H7 (cell line): ENCODE measurements at places on chromosomes 16 and 17. TPM values are rescaled to one million over a fixed set of nuclear protein-coding genes. Genes with fewer than 3 reads are reported as not detected.

DNA sequence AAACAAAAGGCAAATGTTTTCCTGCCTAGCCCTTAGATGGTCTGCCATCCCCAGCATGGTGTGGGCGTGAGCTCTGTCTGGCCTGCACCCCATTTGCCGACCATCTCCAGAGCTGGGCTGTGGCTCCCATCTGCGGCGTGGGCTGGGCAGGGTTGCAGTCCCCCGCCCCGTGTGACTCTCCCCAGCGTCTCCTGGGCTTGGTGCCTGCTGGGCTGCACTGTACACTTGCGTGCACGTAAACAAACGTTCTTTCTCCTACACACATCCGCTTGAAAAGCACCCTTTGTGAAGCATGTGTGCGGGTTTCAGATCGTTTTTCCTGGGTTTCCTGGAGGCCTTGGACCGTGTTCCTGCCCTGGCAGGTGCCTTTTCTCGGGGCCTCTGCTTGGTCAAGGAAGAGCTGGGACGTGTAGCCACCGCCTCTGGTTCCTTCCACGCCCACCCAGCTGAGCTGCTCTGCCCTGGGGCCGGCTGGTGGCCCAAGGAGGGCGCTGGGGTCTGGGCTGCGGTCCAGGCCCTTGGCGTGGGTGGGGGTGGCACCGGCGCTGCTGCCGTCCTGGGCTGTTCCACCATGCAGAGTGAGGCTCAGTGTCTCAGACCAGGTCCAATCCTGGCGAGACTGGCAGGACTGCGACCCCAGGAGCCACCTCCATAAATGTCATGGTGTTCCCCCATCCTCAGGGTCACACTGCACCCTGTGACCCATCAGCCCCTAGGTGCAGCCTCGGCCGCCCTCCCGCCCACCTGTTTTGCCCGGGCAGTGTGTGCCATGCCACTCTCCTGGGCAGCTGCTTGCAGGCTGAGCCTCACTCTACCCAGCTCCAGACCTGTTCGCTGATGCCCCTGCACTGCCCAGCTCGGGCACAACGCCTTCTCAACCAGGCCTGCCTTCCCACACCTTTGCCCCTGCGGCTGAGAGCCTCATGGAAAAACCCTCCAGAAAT, 9.9 kb upstream of the BAIAP3 start:
- no peak for DNase-seq

DNA sequence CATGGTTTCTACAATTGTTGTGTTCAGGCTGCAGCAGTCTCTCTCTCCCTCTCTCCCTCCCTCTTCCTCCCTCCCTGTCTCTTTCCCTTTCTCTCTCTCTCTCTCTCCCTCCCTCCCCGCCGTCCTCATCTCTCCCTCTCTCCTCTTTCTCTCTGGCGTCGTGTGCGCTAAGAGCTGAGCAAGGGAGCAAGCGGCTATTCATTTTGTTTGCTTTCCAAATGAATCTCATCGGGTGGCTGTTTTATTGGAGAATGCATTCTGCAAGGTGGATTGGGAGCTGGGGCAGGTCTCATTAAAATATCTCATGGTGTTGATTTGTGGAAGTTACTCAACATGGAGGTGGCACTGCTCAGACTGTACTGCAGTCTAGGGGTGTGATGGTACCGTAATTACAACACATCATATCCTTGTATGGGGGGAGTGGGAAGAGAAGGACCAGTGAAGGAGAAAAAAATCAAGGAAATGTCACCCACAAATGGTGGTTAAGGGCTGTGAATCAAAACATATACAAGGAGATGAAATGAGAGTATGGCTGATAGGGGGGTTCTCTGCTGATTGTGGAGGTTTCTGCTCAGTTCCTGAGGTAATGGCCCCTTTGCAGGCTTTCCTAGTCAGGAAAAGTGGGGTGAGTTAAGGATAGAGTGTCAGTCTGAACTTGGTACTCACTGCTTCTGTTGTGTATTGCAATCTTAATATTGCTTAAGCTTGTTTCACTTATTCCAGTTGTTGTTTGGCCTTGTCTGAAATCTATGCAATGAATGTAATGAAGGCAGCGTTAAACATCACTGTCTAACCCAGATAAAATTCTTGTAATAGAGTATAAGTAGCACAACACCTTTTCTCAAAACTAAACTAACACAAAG, 2.7 kb downstream of the MSL1 start:
- peak; percentile 44 for DNase-seq

DNA sequence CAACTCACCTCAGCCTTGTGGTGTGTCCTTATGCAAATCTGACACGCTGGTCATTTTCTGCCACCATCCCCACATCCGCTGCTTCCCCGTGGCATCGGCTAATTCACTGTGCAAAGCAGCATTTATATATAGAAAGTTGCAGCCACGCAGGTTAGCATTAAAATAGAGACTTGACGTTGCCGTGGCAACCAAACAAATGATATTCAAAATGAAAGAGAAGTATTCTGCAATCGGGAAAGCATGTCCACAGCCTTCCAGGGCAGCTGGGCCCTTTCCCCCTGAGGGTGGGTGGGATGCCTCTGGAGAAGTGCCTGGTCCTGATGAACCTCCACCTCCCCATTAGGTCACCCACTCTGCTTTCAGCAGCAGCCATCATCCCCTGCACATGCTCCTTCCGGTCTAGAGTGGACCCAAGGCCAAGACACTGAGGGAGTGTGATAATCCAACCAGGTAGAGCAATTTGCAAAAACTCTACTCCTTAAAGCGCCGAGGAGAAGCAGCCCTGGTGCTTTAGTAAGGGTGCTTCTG, 138.7 kb downstream of the GAS7 start:
- DNase-seq: peak; percentile 47

GRCh38 chr16:70656065-70656711, 9.8 kb downstream of the IL34 start:
- DNase-seq: no peak

DNA sequence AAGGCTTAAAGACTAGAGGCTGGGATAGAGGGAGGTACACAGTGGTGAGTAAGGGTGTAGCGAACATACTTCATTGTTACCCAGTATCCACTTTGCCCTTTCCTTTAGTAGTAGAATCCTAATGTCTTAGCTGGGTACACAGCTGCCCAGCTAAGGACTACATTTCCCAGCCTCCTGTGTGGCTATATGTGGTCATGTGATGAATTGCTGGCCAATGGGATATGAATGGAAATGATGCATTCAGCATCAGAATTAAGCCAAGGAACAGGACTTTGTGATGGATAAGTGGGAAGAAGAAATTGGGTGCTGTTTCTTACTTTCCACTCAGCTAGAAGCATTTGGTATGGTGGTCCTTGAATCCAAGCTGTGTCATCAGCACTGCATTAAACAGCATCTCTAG, 55.9 kb downstream of the FOXL1 start:
- peak; percentile 53 for DNase-seq

DNA sequence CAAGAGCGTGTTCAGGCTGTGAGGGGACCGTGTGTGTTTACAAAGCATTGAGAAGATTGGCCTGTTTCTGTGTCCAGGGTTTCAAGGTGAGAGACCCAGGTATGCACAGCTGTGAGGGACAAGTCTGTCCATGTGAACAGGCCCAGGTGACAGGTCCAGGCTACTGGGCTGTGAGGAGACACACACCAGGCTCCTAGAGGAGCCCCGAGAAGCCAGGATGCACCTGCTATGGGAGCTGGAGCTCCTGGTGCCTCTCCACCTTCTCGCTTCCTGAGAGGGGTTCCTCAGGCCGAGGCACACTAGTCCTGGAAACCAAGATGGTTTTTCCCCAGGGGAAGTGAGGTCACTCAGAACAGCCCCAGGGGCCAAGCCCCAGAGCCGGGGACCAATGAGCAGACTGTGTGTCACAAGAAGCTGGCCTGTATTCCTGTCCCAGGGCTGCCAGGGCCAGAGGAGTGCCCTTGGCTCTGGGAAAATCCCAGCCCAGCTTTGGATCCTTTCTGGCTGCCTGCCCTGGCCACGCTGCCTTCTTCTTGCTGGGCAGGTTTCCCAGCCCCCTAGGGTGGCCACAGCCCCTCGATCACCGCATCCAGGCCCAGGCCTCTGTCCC, 153.4 kb upstream of the PLCG2 start:
- DNase-seq: no peak

DNA sequence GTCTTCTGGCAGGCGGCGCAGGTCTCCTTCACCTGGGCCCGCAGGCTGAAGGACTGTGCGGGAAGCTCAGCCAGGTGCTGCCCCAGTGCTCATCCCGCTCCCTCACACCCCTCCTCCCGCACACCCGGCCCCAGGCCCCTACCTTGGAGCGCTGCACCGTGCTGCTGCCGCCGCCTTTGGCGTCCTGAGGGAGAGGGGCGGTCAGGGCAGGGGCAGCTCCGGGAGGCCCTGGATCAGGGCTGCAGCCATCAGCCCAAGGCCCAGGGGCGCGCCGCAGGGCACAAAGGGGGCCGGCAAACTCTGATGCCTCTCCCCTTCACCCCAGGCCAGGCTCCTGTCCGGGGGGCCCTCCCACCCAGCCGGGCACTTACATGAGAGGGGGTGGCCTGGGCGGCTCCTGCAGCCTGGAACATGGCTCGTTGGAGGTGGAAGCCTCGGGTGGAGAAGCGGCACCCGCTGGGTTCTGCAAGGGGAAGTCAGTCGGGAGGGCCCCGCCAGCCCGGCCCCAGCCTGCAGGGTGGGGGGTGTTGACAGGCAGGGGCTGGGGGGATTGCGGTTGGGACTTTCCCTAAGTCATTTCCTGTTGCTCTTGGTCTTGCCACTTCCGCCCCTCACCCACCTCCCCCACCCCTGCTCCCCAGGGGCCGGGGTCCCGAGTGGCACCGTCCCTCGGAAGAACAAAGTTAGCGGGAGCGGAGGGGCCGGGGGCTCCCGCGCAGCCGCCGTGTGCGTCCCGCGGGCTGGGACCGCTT, 863 bp downstream of the LIMD2 start:
- peak; percentile 91 for DNase-seq

DNA sequence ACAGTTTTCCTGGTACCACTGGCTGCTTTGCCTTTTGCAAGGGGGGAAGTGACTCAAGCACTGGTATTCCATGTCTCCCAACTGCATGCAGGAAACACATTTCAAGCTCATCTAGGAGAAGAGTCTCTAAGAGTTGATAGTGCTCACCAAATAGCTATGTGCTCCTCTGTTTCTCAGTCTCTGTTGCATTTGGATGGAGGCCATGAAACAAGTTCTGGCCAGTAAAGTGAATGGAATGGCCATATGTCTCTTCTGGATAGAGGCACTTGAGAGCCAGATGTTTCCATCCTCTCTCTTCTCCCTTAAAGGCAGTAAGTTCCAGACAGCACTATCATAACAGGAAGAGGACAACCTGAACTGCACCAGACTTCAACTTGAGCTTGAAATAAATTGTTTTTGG, 60.6 kb downstream of the C16orf82 start:
- DNase-seq: no peak

Gene CEMP1
- total RNA-seq: not detected in 2 replicates

Gene IL21R
- 0.07 and 0.73 TPM in 2 replicates for total RNA-seq

Gene KCNAB3
- total RNA-seq: 0.37 TPM in 1 of 2 replicates, not detected in the other

Gene PIRT
- not detected in 2 replicates for total RNA-seq

Gene VAT1L
- total RNA-seq: 18.6 and 19.5 TPM in 2 replicates

Gene ATAD5
- total RNA-seq: 7.7 and 14.3 TPM in 2 replicates
